Mesothelial cell of epicardium (in vitro differentiated cells): ENCODE measurements at places on chromosomes 4 and X.
A peak's percentile ranks its signal among the peaks of the same experiment; 100 is the strongest.

DNA sequence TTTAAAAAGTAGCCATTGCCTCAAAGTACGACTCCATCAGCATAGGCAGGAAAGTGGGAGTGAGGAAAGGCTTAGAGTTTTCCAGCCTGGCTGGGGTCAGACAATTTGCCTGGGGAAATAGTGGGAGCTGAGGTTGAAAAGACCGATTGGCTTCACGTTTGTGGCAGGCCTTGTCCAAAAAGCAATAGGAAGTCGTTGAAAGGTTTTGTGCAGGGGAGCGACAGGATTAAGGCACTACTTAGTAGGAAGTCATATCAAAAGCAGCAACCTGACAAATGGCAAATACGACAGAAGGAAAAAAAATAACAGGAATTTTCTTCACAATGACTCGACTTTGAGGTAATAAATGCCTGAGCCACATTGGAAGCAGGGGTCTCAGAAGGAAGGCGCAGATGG lies 691 bp upstream of the EREG start:
- H3K27ac ChIP-seq = no peak overlapping the region
- peaks cover 21% of the 10 kb centered on the region for H3K4me1 ChIP-seq
- H3K36me3 ChIP-seq = no peaks in the 10 kb centered on the region
- H3K4me3 ChIP-seq = peak overlapping the region; percentile 63
- DNase-seq = no peak

DNA sequence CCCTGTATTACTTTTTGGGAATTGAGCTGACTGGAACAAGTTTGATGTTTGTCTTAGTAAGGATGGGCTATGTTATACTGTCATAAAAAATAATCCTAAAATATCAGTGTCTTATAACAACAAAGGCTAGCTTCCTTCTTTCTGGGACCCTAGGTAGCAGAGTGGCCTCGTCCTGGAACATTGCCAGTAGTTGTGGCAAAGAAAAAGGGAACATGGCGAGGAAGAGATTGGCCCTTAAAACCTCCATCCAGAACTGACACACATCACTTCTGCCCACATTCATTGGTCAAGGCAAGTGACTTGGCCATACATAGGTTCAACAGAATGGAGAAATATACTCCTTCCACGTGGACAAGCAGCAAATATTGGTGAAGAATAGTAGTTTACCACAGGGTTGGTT lies 287.9 kb downstream of the PPP1R2C start:
- H3K27ac ChIP-seq = no peak overlapping the region
- H3K4me1 ChIP-seq = no peaks in the 10 kb centered on the region
- H3K4me3 ChIP-seq = no peak overlapping the region
- no peak for DNase-seq
- no peaks in the 10 kb centered on the region for H3K27me3 ChIP-seq

GRCh38 chrX:148933881-148934280 lies 433.5 kb downstream of the AFF2 start:
- H3K4me3 ChIP-seq = no peak overlapping the region
- H3K27ac ChIP-seq = no peak overlapping the region
- no peaks in the 10 kb centered on the region for H3K36me3 ChIP-seq
- H3K27me3 ChIP-seq = no peaks in the 10 kb centered on the region

DNA sequence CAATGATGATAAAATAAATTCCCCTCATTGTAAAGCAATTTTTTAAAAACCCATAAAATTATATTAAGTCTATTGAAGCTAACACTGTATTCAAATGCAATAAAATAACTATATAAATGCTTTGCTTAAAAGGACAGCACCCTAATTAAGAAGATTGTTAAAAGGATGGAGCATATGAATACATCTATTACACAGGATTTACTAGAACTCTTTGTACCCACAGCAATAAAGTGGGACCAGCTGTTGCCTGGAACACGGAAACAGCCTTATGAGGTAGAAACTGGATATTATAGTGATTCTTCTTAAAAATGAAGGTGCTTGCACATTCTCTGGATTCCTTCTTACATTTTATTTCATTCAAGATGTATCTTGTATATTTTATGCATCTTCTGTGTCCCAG lies 298.7 kb upstream of the KLF3 start:
- H3K4me1 ChIP-seq = peaks cover 31% of the 10 kb centered on the region
- no peak for DNase-seq
- H3K4me3 ChIP-seq = no peak overlapping the region
- no peak overlapping the region for H3K27ac ChIP-seq
- no peaks in the 10 kb centered on the region for H3K27me3 ChIP-seq

DNA sequence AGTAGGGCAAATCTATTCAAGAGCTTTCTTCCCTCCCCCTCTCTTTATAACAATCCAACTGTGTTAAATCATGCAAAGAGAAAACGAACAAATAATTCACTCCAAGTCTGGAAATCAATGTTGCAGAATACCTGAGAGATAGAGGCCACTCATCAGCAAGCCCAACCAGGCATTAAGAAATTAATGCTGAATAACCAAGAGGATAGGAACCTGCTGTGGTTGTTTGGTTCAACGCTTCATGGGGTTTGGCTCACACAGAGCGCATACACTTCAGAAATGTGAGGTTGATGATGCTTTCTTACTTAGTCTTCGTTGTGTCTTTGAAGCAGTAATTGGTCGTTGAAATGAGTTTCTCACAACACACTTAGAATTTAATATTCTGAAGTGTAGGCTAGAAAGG lies 1540.0 kb upstream of the PABPC4L start:
- no peak for DNase-seq
- H3K27me3 ChIP-seq = no peaks in the 10 kb centered on the region
- no peaks in the 10 kb centered on the region for H3K36me3 ChIP-seq
- no peak overlapping the region for H3K27ac ChIP-seq

DNA sequence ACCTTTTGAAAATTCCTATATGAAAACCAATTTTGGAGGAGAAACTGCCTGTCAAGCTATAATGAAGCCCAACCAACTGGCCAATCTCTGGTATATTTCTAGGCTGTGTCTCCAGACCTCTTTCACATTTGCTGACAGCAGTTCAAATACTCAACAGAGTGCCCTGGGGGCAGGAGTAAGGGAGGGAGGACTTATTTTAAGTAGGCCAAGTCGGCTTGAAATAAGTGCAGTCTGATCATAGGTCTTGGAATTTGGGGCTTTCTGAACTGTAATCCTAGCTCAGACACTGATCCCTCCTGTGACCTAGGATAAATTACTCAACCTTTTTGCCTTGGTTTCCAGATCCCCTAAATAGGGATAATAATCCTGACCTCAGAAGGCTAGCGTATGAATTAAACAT lies 59.4 kb upstream of the SLC7A11 start:
- H3K27me3 ChIP-seq = no peaks in the 10 kb centered on the region
- H3K4me1 ChIP-seq = peaks cover 13% of the 10 kb centered on the region
- no peak for DNase-seq
- no peak overlapping the region for H3K4me3 ChIP-seq
- H3K27ac ChIP-seq = no peak overlapping the region
- no peaks in the 10 kb centered on the region for H3K36me3 ChIP-seq

- no peak overlapping the region for H3K27ac ChIP-seq
- no peak for DNase-seq
- peak overlapping the region; percentile 69 for H3K4me3 ChIP-seq
- peaks cover 4% of the 10 kb centered on the region for H3K4me1 ChIP-seq
These were observed 16.2 kb upstream of the NAT8L start for GRCh38 chr4:2042947-2043395.

DNA sequence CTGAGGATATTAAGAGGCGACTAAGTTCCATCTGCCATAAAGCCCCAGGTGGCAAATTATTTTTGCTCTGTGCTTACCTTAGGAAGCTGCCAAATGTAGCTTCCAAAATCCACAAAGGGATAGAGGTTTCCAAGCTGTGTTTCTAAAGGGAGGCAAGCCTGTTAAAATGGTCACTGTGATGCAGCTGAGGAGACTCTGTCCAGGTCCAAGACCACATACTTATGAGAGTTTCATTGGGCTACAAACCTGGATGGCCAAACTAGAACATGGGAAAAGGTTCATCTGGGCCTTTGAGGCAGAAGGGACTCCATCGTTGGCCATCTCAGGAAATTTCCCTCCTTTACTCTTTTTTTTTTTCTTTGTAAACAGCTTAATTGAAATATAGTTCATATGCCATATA lies 306.9 kb upstream of the FGF13 start:
- no peak overlapping the region for H3K27ac ChIP-seq
- H3K27me3 ChIP-seq = no peaks in the 10 kb centered on the region
- no peaks in the 10 kb centered on the region for H3K4me1 ChIP-seq
- no peak for DNase-seq

DNA sequence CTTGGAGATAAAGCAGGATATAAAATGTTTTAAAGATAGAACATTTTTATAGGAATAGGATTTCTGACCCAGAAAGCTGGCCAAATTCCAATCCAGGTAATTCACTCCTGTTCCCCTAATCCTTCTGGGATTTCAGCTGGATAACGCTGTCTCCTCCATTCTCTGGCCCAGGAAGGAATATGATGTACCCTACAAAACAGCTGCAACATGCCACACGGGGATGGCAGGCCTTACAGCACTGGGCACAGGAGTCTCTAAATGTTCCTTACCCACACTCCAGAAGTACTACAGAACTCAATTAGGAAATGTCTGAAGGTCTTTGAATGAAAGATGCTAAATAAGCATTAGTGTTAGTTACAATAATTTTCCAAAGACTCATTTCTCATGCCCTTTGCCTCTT lies 15.8 kb downstream of the CAMK2D start:
- no peak for DNase-seq
- no peak overlapping the region for H3K27ac ChIP-seq
- peaks cover 9% of the 10 kb centered on the region for H3K4me1 ChIP-seq
